Stimulated activated CD4-positive, alpha-beta T cell treated with anti-CD3 and anti-CD28 coated beads, TNF-alpha, amount 100 ng/mL, for 24 hours (primary cell): ENCODE measurements at places on chromosomes 2 and 18.

DNA sequence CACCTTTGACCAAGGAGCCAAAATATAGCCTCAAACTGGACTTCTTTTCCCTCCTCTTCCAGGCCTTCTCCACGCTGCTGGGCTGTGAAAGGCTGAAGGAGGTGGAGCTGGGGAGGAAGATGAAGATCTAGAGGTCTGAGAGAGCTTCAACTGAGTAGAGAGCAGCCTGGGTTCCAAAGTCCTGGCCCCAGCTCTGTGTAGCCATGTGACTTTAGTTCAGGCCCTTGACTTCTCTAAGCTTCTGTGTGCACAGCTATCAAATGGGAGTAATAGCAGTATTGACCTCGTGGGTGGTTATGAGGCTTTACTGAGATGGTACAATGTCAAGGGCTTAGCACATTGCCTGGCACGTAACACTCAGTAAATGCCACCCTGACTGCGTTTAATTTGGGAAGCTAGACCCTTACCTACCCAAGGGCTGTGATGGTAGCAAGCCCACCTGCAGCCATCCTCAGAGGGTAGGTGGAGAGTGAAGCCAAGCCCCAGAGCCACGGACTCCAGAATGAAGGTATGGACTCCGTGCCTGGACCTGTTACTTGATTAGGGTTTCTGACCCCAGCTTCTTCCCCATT is 38.4 kb downstream of the SERTAD2 start:
- DNase-seq = no peak

GRCh38 chr2:26444236-26444635 is 33.7 kb downstream of the OTOF start:
- DNase-seq = no peak

- DNase-seq = no peak
Measured at GRCh38 chr2:223929571-223930102, 15.5 kb downstream of the WDFY1 start.

- no peak for DNase-seq
Measured at GRCh38 chr2:54572262-54572635, 116.1 kb downstream of the SPTBN1 start.

- no peak for DNase-seq
Measured at GRCh38 chr2:6820236-6820635, 45.5 kb downstream of the CMPK2 start.

DNA sequence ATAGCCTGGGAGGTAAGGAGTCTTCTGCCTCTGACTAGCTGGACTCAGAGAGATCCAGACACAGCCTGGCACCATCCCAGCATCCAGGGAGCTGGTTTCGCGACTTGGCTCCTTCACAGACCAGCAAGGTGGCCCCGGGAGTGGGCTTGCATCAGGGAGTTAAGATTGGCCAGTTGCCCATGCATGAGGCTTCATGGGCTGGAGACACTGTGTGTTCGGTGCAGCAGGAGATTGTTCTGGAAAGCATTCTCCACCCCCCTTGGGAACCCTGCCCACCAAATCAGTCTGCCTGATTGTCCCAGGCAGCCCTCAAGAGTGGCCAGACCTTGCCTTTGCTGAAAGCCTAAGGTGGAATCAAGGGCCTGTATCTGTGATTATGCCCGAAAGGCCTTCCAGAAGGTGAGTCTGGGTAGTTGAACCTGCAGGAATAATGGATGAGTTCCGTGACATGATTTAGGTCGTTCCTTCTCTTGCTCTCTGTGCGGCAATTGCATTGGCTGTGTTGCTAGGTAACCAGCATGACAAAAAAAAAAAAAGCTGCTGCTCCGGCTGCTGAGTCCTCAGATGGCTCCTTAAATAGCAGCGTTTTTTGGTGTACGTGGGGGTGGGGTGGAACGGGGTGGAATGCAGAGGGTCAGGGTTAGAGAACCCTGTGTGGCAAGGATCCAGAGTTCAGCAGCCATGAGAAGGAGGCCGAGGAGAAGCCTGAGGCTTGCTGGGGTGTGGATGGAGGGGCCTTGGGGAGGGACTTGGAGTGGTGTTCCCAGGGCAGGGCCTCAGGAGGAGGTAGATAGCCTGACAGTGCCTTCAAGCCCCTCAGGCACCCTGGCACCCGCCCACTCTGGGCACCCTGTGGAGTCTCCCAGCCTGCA is 93.0 kb upstream of the MCFD2 start:
- no peak for DNase-seq

DNA sequence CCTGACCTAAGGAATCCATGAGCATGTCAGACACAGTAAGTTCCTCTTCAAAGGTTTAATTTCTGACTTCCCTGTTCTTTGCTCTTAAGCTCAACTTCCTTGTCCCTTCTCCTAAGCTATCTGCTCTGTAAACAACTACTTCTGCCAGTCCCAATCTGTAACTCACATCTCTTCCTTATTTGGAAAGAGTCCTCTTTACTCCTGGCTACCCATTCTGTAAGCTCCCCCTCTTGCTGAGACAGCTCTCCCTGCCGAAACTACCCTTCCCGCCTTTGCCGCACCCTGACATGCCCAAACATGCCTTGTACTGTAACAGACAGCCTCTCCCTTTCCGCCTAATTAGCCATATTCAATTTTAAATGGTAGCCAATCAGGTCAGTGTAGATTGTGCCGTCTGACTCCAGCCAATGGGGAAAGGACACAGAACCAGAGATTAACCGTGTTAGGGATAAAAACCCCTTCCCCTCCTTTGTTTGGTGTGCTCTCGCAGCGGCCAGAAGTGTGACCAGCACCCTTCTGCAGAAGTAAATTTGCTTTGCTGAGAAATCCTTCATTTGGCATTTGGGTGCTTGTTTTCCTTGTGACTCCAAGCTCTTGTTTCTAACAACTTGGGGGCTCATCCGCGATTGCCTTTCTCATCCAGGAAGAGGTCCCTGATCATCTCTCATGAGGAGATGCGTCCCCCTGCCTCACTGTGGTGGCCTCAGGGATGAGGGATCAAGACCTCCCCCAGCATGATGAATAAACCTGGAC is 49.0 kb downstream of the PIAS2 start:
- no peak for DNase-seq

- no peak for DNase-seq
Measured at GRCh38 chr2:170176212-170176611, 1.7 kb upstream of the MYO3B start.
